OCI-LY7 (cell line): ENCODE measurements at places on chromosomes 12 and 14.

DNA sequence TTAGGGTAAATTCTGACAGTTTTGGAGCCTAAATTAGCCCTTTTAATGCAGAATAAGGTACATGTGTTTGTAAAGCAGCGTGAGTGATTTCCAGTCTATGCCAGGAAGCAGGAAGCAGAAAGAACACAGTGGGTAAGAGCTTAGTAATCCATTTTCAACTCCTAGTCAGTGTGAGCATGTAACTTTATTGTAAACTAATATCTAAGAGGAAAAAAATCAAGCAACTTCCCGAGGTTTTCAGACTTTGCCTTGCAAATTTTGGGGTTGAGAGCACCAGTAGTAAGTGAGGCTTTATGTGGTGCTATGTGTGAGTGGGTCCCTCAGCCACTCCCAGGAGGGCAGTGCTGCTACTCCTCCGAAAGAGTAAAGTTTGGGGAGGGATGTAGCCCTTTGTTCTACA is 2.9 kb downstream of the CIPC start:
- peak; percentile 69 for DNase-seq

- DNase-seq, result no peak
Observed at GRCh38 chr12:58496411-58497190, 423.7 kb downstream of the LRIG3 start.

DNA sequence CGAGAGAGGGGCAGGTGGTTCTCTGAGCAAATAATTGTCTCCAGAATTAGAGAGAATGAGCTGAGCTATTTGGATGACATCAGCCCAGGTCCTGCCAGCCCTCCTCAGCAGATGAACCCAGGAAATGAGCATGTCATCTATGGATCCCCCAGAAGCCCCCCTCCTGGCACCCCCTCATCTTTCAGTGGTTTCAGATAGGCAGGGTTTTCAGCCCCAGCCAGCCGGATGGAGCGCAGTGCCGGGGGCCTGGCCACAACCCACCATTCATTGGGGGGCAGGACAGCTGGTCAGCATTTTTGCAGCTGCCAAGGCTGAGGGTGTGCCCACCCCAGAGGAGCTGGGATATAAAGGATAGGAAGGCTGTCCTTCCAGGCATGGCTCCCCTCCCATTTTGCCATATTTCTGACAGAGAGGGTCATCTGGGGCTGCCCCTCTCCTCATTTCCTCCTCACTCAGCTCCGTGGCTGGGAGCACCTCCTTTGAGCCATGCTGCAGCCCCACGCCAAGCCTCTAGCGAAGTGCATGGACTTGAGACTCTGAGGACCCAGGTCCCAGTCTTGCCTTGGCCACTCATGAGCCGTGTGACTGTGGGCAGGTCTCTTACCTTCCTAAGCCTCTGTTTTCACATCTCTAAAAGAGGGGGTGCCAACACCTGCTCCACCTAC is 6.0 kb upstream of the KRT71 start:
- DNase-seq, result no peak

GRCh38 chr12:3216726-3217682 is 139.8 kb downstream of the TSPAN9 start:
- no peak for DNase-seq

GRCh38 chr14:90715993-90716392 is 100.2 kb downstream of the TTC7B start:
- no peak for DNase-seq

DNA sequence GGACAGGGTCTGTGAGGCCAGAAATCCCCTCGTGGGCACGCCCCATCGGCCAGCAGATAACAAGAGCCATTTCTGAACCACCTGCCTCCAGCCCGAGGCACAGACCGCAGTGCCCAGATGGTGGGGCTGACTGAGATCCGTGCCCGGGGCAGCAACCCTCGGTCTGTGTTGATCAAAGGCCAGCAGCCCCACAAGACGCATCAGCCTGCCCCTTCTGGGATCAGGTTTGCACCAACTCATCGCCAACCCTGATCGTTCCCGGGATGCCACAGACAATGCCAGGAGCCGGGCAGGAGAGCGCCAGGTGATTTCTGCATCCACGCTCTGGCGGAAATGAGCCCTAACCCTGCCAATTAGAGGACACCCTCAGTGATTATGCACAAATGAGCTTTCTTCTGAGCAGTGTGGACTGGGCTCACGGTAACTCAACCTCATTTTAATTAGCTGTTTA is 64.5 kb downstream of the TESC start:
- DNase-seq, result no peak

DNA sequence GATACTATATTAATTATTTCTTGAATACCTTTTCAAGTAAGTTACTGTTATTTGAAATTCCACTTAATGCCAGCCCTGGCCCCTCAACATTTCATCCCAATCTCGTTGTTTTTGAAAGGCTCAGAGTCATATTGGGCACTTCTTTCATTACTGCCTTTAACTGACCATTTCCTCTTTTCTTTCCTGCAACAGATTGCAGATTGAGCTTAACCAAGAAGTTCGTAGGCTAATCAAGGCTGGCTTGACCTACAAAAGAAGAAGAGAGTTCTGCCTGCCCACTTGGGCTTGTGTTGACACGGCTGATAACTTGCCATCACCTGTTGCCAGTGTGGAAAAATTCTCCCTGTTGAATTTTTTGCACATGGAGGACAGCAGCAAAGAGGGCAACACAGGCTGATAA is 91.0 kb downstream of the FLRT2 start:
- no peak for DNase-seq

DNA sequence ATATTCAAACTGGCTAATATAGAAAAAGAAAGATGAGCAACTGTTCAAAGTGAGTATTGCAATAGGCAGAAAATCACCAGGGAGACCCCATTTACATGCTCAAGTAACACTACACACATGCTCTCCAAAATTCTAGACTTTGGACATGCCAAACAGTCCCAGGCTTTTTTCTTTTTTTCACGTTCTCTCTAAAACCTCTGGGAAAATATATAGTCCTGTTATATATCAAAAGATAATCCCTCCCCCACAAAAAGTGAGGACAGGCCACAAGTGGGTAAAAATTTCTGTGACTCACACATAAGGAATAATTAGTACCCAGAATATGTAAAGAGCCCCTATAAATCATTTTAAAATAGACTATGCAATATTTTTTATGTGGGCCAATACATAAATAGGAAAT is 55.2 kb downstream of the EFCAB11 start:
- no peak for DNase-seq

- DNase-seq, result no peak
Observed at GRCh38 chr12:90970471-90970870, 15.5 kb upstream of the CCER1 start.

GRCh38 chr14:94142836-94143235 is 13.4 kb upstream of the IFI27L2 start:
- DNase-seq, result no peak

DNA sequence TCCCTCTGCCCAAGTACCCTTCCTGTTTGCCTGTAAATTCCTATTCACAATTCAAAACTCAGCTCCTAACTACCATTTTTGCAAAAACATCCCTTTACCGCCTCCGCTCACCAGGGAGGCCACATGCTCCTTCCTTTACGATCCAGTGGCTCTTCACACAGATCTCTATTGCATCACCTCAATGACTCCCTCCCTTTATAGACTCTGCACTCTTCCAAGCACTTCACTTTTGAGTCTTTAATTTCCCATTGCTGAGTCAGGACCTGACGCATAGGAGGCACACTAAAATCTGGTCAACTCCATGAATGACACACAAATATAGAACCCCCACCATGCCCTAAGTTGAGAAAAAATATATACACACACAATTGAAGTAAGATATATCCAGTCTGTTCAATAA is 45.9 kb downstream of the PPP1R13B start:
- no peak for DNase-seq

DNA sequence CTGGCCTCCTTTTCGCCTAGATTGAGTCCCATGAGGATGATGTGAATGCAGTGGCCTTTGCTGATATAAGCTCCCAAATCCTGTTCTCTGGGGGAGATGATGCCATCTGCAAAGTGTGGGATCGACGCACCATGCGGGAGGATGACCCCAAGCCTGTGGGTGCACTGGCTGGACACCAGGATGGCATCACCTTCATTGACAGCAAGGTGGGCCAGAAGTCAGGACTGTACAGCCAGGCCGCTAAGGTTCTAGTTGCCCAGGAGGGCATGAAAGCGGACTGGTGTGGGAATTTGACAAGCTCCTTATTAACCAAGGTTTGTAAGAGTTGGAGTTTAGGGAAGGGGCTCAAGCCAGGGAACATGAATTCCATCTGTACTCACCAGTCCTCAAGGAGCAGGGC is 4.9 kb upstream of the NRL start:
- DNase-seq, result no peak

- no peak for DNase-seq
Observed at GRCh38 chr14:75875958-75876357, 105.8 kb downstream of the TGFB3 start.
